ENCODE measurements at places on chromosomes 5 and 9.

GRCh38 chr5:62538017-62538942 is 40.3 kb upstream of the LRRC70 start:
- no peak for DNase-seq

DNA sequence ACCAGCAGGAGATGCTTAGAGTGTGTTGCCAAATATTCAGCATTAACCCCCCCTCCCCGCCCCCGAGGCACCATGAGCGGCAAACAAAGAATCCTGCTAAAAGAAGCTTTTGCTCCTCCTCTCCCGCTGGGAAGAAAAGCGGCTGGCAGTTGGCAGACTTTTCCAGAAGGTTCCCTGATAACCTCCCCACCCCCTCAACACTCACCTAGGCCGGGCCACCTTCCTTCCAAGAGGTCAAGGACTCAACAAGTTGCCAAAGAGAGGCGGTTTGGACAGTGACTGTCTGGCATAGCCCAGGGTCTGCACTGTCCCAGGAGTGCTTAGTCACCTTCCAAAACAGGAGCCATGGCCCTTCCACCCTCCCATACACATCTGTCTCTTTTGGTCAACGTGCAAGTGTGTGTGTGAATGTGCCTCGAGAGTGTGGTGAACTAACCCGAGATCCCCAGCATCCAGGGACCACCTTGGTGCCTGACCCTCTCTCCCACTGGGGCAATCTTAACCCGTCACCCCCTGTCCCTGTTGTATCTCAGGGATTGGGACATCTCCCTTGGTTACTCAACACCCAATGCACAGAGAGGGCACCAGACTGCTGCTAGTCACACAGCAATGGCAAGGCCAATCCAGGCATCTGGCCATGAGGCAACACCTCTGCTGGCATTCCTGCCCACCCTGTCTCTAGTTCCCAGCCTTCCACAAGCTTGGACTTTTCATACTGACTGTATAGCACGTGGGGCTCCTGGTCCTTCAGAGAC is 18.9 kb downstream of the CAMK2A start:
- DNase-seq = no peak

DNA sequence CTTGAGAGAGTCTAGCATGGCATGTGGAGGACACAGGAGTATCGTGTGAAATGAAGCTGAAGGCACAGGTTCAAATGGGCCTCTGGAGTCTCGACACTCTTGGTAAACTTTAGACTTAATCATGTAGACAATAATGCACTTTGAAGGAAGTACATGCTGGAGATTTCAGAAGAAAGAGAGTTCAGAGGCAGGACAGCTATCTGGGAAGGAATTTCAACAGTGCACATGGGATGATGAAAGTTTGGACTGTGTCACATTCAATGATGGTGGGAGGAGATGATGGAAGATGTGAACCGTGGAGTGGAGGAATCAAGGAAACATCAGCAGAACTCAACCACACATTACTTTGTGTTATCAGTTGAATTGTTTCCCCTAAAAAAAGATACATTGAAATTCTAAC is 88.6 kb upstream of the PAPPA start:
- DNase-seq = no peak

GRCh38 chr5:115458416-115458815 is 86.2 kb downstream of the FEM1C start:
- DNase-seq = no peak
